Activated CD4-positive, alpha-beta T cell treated with anti-CD3 and anti-CD28 coated beads, Interleukin-2, amount 50 U/mL, for 4 hours (primary cell): ENCODE measurements at places on chromosomes 5 and 9.

- DNase-seq = no peak
Measured at GRCh38 chr5:118561235-118561634, 427.1 kb downstream of the DTWD2 start.

DNA sequence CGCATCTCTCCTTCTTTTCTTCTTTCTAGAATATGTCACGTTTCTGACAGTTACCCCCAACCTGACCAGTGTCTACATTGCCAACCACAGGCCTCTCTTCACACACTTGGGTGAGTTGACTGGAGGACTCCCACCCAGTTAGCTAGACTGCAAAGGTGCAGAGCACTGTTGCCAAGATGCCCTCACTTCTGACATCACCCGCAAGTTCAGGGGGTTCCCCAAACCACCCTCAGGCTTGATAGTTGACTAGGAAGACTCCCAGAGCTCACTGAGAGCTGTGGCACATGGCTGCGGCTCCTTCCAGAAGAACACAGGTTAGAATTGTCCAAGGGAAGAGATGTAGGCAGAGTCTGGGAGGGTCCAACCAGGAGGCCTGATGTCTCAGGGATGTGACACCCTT, 17.2 kb downstream of the ADAMTS13 start:
- DNase-seq = no peak

GRCh38 chr9:111804636-111805035, 9.9 kb upstream of the SHOC1 start:
- no peak for DNase-seq

DNA sequence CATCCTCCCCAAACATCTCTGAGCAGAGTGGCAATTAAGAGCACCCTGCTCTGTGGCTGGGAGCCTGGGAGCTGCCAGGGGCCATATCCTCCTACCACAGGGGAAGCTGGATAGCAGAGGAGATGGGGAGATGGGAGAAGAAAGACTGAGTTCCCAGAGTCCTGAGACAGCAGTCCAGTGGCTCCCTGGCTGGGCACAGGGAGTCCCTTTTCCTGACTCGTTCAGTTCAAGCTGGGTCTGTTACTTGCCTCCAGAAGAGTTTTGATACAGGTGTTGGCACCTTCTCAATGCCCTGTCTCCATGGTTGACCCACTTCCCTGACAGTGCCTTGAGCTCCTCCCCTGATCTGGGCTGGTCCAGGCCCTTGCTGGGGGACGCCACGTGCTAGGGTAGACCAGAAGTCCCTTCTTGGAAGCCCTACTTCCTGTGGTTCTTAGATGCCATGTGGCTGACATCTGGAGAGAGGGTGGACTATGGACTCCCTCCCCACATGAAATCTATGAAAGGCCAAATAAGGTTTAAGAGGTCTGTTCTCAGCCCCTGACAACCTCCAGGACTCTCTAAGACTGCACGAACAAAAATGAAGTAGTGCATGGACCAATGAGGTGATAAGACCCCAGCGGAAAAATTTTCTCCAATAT, 166.2 kb downstream of the AUH start:
- no peak for DNase-seq

- no peak for DNase-seq
Measured at GRCh38 chr5:37867654-37868053, 27.8 kb upstream of the GDNF start.
